ENCODE measurements at places on chromosomes 2 and 18. TPM values are rescaled to one million over a fixed set of nuclear protein-coding genes. Genes with fewer than 3 reads are reported as not detected.
A peak's percentile ranks its signal among the peaks of the same experiment; 100 is the strongest.

- no peak for DNase-seq
Measured at GRCh38 chr2:105750735-105751134, 6.0 kb downstream of the NCK2 start.

The RFX8 gene
- 24.1 TPM for total RNA-seq

GRCh38 chr18:35186291-35187034 is 54.4 kb upstream of the ZNF397 start:
- DNase-seq: no peak

GRCh38 chr18:73990258-73990657 is 157.4 kb downstream of the FBXO15 start:
- DNase-seq: no peak

The CHRND gene
- not detected for total RNA-seq

The GRB14 gene
- total RNA-seq: 6.9 TPM

The PTPN4 gene
- 11.5 TPM for total RNA-seq

The TANK gene
- 57.8 TPM for total RNA-seq

The SIX2 gene
- total RNA-seq: 2.9 TPM

- peak; percentile 57 for DNase-seq
Measured at GRCh38 chr2:43024515-43025011, 201.8 kb downstream of the ZFP36L2 start.

DNA sequence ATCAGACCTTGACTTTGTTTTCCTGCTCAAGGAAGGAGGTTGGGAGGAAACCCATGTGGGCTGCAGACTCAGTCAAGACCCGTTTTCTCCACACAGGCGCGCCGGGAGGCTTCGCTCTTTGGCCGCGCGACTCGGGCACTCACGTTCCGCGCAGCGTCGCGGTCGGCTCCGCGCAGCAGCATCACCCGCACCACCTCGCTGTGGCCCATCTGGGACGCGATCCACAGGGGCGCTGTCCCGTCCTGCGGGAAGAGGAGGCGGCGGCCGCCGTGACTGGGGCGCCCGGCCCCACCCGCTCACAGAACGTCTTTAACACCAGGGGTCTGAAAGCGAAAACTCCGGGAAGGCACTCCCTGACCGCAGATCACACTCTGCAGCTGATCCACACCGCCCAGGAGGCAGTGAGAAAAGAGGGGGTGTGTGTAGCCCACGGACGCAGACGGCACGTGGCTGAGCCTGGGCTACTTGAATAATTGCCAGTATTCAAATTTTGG is 33.1 kb upstream of the NPC1 start:
- peak; percentile 29 for DNase-seq

GRCh38 chr2:38033646-38034045 is 42.3 kb downstream of the CYP1B1 start:
- DNase-seq: no peak

DNA sequence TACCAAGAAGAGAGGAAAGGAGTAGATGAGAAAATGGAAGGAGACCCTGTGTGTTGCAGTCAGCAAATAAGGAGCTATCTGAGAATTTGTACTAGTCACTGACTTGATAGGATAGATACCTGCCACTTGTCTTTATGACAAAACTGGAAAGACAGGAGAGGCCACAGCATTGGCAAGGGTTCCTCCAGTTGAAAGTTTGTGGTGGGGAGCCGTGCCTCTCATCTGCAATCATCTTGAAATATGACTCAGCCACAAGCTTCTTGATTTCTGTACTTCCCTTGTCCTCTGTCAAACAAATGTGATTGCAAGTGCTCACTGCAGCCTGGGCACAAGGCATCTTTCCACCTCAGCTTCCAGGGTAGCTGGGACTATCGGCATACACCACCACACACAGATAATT is 99.1 kb downstream of the GREB1L start:
- no peak for DNase-seq

The ABHD1 gene
- total RNA-seq: 0.09 TPM

DNA sequence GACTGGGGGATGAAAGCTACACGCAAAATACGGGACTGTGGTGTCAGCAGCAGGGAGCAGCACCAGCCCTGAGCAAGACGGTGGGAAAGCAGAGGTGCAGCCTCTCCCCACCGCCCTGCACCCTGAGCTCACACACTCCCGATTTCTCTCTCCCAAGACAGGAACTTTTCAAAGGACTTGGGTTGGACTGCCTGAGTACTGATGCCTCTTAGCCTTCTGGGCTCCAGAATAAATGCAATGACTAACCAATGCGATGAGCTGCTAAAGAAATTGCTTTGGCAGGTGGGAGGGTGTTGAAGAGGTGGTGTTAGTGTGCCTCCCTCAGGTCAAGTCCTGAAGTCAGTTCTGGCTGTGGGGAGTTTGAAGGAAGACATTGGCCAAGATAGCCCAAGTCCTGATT is 9.6 kb downstream of the TRIM54 start:
- peak; percentile 47 for DNase-seq

- DNase-seq: no peak
Measured at GRCh38 chr2:54298514-54298913, 42.5 kb upstream of the TSPYL6 start.

DNA sequence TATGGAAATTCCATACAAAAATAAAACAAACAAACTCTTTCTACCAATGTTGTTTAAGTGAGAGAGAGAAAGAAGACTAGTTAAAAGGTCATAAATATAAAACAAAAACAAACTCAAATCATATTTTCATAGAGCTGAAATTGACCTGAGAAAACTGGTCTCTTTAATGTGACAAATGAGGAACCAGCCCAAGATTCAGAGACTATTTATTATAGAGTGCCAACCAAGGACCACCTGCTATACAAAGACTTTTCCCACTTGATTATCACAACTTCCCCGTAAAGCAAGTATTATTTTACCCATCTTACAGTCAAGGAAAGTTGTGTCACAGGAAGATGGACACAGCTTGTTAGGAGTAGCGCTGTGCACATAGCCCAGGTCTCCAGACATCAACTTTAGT is 13.3 kb downstream of the ANKRD44 start:
- no peak for DNase-seq

DNA sequence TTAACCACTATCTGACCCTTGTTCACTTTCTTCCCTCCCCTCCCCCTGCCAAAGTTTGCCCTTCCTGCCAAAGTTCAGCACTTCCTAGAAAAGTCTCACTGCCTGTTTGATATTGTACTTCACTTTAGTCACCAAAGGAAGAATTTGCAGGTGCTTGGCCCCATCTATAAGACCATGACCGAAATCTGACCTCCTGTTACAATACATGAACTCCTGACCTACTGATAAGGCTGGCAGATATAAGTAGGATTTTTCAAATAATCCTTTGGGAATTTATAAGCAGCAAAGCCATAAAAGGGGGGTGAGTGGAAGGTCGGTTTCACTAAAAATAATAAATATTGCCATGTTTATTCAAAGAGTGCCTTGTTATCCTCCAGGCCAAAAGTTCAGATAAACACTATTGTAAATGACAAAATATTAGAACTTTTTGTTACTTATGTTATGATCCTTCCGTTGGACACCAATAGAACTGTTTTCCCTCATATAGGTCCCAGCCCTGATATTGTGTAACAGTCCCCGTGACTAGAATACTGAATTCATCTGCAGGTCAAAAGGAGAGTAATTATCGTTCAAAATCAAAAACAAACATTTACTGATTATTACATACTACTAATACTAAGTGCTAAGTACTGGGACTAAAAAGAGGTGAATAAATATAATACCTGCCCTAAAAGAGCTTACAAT is 277.6 kb downstream of the EXOC6B start:
- no peak for DNase-seq

GRCh38 chr18:27605107-27605834 is 420.2 kb upstream of the CHST9 start:
- DNase-seq: peak; percentile 80

- no peak for DNase-seq
Measured at GRCh38 chr2:8756230-8756629, 74.4 kb downstream of the ID2 start.

The EVX2 gene
- total RNA-seq: not detected

The SERPINB5 gene
- total RNA-seq: not detected

The SNORC gene
- total RNA-seq: 0.72 TPM

The ZNF396 gene
- total RNA-seq: 2.0 TPM

The HOXD13 gene
- not detected for total RNA-seq
